ENCODE measurements at places on chromosomes 7 and 10.

DNA sequence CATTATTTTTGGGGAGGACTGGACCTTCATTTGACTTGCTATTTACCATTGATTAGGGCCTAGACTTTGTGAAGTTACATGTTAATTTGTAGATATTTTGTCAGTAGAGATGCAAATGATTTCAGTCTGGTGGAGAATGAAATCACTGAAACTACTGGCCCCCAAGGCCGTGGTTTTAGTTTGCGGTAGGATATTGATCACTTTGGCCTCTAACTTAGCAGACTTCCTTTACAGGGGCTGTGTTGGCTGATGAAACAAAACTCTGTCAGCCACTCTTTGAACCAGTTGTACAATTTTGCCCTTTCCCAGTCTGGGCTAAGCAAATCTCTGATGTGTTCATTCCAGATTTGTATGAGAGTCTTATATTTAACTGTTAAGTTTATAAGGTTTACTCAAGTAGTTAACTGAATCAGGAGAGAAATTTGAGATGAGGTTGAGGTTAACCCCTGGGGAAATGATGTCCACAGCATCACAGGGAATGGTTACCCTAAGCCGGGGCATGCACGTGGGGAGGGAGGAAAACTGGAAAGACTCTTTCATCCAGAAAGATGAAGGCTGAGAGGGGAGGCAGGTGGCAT lies 105.7 kb upstream of the INSIG1 start:
- no peak for DNase-seq

GRCh38 chr10:130377986-130378540 lies 241.9 kb downstream of the GLRX3 start:
- no peak for DNase-seq

DNA sequence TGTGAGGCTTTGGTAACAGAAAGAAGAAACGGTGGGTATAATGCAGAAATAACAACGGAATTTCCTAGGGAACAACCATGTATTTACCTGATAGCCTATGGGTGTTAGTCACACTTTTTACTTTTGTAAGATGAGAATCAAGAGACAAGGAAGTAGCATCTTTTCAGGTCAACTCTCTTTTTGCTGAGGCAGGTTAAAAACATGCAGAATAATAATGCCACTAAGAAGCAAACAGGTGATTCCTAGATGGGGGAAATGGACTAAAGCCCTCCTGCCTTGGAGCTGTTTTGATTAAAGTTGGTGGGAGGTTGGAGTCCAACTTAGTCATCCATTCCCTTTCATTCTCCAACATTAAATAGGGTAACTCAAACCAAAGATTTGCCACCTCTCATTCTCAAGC lies 2.0 kb upstream of the COL28A1 start:
- no peak for DNase-seq

DNA sequence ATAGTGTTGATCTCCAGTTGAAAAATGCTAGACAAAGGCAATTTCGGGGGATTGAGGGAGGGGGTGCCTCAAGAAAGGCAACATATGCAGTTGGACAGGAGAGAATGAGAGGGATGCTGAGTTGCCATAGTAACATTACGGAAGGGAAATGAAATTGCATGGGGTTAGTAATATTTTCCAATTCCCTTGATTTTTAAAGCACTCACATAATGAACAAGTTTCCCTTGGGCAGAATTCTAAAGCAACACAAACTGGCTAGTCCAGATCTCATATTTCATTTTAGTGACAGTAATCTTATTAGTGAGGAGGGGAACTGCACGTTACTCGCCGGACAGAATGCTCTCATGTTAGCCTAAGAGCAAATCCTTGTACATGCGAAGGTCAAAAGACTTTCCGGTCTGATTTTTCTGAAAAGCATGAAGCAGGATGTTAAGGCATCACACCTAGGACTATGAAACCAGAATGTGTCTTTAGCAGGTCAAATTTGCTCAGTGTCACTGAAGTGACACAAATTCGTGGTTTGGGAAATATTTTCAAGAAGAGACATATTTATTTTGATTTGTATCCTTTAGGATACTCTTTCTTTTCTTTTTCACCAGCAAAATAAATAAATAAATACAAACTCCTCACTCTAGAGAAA lies 165.5 kb downstream of the ANK3 start:
- no peak for DNase-seq

GRCh38 chr10:6119962-6120361 lies 31.1 kb downstream of the RBM17 start:
- no peak for DNase-seq

DNA sequence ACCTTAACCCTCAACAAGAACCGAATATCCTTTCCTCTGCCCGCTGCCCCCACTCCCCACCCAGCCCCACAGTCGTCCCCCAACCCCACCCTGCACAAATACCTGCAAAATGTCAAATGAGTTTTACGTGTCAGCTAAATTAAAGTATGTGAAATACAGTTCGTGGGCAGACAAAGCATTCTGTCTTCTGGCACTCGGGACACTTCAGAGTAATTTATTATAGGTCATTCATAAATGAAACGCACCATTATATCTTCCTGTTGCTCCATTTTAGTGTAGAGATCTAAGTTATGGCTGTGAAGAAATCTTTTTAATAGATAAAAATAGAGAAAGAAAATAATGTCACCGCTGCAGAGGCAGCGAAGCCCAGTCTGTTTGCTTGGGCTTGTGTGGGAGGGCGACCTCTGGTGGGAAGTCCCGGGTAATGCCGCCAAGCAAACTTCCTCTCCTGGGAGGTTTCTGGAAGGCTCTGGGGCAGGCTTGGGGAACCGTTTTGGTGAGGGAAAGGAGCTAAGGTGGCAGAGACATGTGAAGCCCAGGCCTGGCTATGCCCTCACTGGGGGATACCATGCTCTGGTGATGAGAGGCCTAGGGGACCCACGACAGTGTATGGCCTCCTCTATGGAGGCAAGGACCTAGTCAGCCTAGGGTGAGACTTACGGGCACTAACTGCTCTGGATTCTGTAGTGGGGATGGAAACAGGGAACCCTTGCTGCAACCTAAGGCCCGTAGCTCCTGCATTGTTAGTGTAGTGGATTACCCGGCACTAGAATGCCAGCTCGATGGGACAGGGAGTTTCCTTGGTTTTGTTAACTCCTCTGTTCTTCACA lies 604.9 kb downstream of the LRMDA start:
- DNase-seq, result peak; percentile 17

DNA sequence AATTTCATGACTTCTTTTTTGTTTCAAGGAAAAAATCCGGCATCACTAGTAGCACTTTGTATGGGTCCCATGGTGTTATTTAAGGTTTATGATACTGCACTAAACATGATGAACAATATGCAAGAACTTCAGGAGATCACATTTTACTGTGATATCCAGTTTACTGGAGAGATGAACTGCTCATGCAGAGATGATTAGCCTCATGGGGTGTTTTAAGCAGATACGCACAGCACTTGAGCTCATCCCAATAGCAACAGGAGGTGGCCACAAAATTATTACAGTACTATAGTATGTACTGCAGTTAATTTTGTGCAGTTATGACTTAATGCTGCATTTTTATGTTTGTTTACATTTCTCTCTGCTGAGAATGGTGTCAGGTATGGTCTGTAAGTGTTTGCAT lies 303.7 kb upstream of the PCDH15 start:
- DNase-seq, result no peak

GRCh38 chr10:78964952-78965633 lies 103.7 kb upstream of the ZMIZ1 start:
- DNase-seq, result no peak

GRCh38 chr7:47611045-47611511 lies 29.2 kb upstream of the TNS3 start:
- DNase-seq, result no peak

DNA sequence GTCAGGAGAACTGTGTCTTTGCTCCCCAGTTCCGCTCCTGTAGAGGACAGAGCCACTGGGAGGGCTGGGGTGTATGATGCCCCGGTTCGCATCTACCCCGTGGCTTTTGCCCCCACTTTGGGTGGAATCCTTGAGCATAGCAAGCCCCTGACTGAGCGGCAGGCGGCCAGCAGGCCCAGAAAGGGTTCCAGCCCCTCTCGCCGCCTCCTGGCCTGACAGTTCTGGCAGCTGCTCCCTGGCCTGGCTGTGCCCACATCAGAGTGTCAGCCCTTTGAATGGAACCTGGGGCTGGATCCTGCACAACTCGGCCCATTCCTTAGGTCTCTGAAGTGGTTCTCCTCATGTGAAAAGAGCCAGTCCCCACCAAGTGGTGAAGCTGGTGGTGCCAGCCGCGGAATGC lies 106.7 kb downstream of the GRK5 start:
- no peak for DNase-seq

DNA sequence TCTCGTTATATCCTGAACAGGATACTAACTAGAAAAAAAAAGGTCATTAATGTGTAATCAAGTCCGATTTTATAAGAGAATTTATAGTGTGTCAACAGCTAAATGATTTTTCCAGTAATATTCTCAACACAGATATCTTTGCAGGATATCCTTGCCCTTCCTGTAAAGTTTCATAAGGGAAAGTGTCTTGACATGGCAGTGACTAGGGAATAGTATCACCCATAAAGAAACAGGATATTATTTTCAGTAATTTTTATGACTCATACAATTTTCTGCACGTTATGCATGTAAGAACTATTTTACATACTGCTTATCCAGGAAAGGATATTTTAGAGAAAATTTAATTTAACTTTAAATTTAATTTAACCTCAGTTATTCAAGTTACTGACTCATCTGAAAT lies 19.5 kb upstream of the PNLIP start:
- no peak for DNase-seq

DNA sequence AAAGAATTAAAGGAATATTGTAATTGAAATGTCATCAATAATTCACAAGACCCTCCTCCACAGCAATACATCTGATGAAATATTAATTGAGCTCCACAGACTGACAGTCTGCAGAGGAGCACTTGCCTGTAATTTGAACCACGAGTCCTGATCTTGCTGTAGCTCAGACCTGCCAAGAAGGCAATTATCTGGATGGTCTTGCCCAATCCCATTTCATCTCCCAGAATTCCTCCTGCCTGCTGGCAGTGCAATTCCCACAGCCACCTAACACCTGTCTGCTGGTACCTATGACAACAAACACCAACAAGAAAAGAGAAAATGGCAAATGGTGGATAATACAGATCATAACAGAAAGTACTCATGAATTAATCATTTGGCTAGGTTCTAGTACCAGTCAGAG lies 38.5 kb downstream of the ERCC6 start:
- DNase-seq, result no peak

DNA sequence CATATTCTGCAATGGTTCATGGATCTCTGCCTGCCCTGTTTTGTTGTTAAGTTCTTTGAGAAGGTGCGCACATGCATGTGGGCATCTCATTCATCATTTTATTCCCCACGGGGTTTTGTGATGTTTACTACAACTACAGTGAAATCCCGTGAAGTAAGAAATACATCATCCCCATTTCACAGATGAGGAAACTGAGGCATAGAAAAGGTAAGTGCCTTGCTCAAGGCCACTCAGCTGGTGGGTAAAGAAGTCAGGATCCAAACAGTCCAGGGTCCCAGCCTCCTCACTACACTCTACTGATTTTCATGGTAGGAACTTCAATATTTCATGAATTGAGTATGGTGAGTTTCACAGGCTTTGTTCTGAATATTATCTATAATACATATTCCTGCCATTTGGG lies 72.6 kb downstream of the CYP26A1 start:
- DNase-seq, result no peak

DNA sequence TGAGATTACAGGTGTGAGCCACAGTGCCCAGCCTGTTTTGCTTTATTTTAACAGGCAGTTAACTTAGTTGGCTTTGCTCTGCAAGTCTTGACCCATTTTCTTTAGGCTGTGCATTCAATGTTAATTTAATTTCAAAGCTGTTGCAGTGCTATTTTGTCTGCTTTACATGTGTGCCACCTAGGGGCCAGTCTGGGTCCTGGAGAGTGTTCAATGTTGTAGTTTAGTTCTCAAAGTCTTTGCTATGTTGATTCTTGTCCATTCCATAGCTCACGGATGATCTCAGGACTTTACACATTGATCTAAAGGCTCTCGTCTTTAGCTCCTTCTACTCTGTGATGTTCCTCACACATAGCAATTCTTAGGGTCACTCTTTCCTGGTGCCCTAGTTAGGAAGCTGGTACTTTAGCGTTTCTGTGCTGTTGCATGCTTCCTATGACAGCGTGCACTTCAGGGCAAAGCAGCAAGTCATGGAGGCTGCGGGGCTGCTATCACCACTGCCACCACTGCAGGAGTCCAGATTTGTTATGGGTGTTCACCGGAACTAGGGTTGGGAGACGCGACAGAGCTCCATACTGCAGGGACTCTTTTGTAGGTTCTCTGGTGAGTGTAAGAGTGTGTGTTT lies 16.4 kb upstream of the ABCA13 start:
- DNase-seq, result peak; percentile 3

DNA sequence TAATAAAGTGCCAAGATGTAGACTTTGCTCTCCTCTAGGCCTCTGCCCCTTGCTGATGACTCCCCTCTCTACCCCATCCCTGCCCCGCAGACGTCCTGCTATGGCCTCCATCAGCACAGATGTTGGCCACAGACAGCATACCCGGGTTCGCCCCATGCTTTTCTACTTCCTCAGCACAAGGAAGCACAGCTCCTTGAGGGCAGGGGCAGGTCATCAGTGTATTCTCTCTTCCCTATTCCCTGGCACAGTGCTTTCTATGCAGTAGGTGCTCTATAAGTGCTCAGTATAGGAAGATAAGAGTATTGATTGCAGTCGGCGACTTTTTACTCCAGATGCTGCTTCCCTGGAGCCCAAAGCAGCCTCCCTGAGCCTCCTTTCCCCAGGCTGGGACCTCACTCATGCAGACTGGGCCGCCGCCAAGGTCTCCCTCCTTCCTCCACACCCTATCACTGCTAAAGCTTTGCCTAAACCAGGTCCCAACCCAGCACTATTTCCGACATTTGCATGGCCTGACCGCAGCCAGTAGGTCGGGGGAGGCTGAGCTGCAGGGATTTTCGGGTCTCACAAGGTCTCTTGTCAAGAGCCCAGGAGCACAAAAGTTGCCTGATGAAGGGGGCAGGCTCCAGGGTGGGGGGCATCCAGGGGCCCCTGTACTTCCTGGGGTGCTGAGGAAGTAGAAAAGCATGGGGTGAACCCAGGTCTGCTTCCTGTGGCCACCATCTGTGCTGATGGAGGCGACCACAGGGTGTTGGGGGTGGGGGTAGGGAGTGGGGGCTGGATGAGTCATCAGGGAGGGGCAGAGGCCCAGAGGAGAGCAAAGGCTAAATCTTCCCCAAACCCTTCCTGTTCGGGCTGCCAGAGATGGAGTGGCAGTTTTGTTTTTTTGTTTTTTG lies 8.0 kb downstream of the CALHM3 start:
- DNase-seq, result peak; percentile 53

DNA sequence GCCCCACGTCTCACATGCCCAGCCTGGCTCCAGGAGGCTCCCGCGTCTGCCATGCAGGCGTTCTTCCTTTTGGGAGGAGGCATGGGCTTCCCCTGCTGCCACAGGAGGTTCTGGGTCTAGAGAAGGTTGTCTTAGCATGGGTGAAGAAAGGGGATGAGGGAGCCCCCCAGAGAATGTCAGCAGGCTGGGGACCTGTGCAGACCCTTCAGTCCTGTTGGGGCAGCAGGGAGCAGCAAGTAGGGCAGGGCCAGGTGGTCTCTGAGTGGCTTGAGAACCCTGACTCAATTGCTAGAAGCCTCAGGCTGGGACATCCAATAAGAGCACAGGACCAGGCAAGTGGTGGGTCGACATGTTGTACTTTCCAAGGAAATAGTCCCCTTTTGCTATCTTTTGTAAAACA lies 34.4 kb upstream of the ADCYAP1R1 start:
- DNase-seq, result no peak

- DNase-seq, result no peak
Measured at GRCh38 chr7:157792241-157793086, 455.7 kb downstream of the DNAJB6 start.

GRCh38 chr10:131928248-131929095 lies 27.7 kb downstream of the PPP2R2D start:
- DNase-seq, result peak; percentile 48
